ENCODE measurements at places on chromosomes 16 and 17. TPM values are rescaled to one million over a fixed set of nuclear protein-coding genes. Genes with fewer than 3 reads are reported as not detected.

DNA sequence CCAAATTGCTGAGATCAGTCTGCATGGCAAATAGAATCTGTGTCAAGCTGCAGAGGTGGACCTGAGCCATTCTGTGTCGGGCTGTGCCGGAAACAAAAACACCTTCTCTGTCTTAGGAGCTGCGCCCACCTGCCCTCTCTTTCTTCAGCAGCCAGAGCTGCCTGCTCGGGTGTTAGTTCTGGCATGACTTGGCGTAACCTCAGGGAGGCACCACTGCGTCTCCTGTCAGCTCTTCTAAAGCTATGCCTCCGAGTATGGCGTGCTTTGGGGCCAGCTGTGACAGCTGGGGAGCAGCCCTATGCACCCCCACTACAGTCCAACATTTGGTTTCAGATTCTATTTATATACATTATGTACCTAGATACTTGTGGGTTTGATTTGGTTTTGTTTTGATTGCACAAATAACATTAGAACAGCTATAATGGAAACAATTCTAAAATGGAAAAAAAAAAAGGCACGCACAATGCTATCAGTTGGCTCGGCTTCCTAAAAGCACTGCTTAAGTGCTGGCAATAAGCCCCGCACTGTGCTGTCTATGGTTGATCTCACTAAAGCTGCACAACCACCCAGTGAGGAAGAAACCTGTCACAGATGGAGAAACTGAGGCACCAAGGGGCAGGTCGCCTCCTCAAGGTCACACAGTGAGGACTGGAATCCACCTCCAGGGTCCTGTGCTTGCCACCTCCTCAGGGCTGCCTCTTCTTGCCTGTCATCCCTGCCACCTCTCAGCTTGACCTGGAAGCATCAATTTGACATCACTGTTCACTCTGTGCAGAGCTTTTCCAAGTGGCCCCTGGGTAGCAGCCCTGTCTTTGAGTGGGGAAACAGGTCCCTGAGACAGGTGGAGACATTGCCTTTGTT, 18.7 kb upstream of the ADGRG1 start:
- peak; percentile 79 for DNase-seq

GRCh38 chr16:53100889-53101288, 46.1 kb downstream of the CHD9 start:
- DNase-seq = peak; percentile 38

- DNase-seq = no peak
Measured at GRCh38 chr16:81843243-81843582, 64.1 kb downstream of the PLCG2 start.

GRCh38 chr17:56842577-56842976, 8.6 kb downstream of the DGKE start:
- DNase-seq = no peak

DNA sequence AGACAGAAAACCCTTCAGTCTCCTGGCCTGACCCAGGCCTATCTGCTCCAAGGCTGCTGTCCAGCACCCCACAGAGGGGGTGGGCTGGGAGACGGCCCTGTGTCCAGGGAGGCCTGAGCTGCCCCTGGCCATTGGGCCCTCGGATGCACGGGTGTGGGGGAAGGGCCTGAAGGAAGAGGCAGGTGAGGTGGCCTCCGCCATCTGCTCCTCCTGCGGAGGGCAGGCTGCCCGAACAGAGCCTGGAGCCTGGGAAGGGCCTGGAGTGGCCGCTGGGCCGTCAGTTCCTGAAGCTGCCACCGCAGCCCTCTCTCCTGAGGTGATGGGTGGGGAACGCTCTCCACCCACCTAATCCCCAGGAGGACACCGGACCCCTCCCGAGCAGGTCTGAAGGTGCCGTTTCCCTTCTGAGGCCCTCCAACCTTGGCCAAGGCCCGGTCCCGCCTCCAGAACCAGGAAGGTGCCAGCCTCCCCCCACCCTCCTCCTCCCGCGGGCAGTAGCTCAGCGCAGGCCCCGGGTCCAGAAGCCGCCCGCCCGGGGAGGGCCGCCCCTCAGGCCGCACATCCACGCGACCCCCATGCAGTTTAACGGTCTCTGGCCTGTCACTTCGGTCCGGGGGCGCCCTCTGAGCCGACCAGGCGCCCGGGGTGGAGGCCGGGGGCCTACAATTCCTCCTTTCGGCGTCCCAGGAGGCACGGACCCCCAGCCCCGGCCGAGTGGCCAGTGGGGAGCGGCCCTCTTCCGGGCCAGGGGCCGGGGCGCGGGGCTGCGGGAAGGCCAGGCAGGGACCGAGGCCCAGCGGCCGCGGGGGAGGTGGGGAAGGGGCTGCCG, 835 bp downstream of the FBXL16 start:
- DNase-seq = no peak

DNA sequence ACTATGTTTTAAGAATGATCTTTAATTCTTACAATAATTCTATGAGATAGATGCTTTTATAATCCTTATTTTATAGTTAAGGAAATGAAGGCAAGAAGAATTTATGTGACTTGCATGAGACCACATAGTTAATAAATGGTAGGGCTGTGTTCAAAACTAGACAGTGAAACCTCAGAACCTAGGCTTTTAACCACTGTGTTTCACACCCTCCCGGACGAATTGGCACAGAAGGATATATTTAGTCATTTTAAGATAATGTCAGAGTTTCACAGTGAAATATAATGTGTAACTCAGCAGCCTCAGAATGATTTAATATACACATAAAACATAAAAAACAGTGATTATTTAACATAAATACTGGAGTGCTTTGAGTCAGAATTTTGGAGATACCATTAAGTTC, 57.0 kb downstream of the NSRP1 start:
- DNase-seq = no peak

- DNase-seq = no peak
Measured at GRCh38 chr17:64531955-64532371, 25.2 kb downstream of the CEP95 start.

GRCh38 chr16:17448640-17449638, 21.8 kb downstream of the XYLT1 start:
- DNase-seq = peak; percentile 39

- no peak for DNase-seq
Measured at GRCh38 chr17:65042946-65043345, 13.6 kb downstream of the GNA13 start.

DNA sequence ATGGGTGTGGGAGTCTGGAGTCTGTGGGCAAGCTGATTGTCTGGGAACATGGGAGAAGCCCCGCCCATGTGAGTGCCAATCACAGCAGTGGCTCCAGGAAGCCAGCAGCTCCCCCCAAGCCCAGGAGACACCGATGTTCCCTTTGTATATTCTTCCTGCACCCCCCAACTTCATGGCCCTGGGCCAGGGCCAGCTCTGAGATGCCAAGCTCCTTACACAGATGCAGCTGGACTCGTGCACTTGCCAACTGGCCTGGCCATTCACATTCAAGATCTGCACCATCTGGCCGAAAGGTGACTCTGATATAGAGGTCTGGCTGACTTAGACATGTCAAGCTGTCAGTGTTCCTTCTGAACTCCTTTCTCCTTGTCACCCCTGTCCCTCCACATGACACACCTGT, 50.5 kb downstream of the CACNG5 start:
- DNase-seq = peak; percentile 29

GRCh38 chr16:11674818-11675560, 6.7 kb downstream of the SNN start:
- no peak for DNase-seq

DNA sequence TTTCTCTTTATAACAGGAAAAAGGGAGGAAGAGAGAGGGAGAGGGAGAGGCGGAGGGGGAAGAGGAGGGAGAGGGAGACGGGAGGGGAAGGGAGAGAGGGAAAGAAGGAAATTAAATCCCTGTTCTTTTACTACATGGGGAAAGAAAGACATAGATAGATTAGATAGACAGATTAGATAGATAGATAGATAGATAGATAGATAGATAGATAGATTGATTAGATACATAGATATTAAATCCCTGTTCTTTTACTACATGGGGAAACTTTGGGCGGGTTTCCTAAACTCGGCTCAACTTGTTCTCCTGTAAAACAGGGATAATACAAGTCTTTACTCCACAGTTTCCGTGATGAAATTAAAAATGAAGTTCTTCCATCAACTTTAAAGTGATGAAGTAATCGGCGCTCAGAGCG, 661 bp downstream of the RFWD3 start:
- no peak for DNase-seq

- no peak for DNase-seq
Measured at GRCh38 chr16:68722119-68723024, 14.7 kb upstream of the CDH1 start.

DNA sequence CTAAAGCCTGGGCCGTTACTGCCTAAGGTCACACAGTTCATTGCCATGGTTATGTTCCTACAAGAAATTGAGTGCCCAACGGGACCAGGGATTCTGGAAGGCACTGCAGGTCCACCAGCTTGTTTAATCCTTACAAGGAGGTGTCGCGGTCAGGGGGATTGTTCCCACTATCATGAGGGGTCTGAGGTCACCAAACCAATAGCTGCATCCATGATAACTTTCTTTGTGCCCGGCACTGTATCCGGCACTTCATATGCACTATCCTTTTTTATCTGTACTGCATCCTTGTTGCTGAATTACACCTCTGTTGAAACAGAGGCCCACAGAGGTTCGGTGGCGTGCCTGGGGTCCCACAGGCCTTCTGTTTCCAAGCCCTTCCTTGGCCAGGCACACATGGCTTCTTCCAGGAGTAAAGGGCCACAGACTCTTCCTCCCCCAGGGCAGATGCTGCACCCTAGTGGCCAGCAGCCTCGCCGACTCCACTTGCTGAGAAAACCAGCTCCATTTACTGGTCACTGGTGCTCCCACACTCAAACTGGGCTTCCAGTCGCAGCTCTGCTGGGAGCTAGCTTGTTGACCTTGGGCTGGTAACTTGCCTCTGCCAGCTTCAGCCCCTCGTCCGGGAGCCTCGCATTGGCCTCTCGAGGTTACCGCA, 82.0 kb upstream of the PLCG2 start:
- peak; percentile 78 for DNase-seq

DNA sequence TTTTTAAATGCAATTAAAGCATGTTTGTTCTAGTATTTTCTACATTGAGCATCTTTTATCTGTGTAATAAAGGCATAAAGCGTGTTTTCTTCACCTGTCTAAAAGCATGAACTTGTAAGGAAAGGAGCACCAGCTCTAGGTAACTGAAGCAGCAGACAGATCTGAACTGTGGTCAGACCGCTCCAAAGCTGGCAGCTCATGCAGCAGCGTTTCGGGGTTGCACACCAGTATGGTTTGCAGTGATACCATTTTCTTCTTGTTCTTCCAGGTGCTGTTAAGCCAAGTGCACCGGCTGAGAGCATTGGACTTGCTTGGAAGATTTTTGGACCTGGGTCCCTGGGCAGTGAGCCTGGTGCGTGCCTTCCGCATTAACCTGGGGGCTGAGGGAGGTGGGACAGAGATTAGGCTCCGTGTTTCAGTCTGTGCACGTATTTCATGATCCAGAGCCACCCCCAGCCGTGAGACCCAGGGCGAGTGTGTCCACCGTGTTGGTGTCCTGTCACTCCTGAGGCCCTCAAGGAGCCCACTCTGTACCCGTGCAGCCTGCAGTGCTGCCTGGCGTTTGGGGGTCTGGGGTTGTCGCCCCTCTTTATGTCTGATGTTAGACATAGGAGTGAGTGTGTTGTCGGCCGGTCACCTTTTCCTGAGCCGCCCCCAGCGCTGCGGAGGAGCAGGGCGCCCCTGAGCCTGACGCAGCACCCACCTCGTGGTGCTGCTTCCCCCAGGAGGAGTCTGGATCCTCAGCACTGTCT, 136.3 kb upstream of the CHMP6 start:
- no peak for DNase-seq

GRCh38 chr17:51617986-51618385, 357.6 kb downstream of the UTP18 start:
- no peak for DNase-seq

DNA sequence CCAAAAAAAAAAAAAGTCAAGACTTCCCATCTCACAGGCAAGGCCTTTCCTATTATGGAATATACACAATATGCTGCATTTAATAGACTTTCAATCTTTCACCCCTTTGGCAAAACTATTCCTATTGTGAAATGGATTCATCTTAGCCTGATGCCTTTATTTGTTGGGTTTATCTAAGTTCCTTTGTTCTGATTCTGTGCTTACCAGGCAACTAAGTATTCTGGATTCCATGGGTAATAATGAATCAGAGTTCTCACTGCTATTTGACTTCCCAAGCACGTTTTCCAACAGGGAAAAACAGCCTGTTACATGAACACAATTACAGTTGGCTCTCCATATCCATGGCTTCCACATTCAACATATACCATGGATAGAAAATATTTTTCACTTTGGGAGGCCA, 135.5 kb downstream of the MYO1D start:
- no peak for DNase-seq

DNA sequence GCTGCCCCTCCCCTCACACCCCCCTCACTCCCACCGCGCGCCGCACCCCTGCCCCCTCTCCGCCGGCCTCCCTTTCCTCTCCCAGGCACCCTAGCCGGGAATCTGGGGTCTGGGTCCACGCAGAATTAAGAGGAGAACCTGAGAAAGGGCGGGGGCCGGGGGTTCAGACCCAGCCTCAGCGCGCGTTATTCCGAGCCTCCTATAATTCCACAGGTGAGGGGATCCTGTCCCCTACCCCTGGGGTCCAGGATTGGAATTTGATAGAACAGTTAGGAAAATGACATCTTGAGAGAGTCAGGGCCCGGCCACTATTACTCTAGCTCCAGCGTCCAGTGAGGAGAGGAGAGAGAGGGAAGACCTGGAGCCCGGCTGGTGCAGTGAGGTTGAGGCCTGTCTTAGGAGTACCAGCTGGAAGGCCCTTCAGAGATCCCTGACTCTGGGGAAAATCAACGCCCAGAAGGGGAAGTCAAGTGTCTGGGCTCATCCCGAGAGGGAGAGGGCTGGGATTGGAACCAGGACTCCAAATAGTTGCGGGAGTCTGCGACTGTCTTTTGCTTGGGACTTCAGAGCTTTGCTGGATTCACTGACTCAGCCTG, 17.3 kb downstream of the GRB7 start:
- DNase-seq = peak; percentile 49

DNA sequence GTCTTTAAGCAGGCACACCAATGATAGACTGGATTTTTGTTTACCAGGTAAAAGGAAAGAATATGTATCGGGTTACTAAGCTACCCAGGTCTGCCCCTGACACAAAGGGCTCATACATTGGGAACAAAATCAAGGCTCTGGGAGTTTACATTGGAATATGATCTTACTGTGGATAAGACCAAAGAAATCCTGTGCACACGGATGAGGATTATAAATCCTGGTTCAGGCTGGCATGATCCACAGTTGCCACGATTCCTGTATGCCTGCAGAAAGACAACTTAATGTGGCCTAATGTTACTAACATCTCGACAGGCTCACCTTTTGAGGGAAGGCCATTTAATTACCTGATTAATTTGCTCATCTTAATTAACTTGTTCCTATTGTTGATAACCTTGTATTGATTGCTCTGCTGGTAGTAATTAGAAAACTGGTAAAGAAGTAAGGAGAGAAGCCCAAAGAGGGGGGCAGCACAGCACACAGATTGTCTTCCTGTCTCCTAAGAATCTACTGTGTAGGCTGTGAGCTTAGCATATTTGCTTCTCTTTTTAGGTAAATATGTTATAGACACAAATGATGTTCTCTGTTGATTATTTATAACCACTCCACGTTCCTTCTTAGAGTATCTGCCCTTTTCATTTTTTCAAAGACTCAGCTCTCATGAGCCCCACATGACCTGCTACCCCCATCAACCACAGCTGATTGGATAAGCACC, 51.0 kb upstream of the TOX3 start:
- DNase-seq = peak; percentile 85

Gene KCNH6
- 0.45 TPM for total RNA-seq

Gene ARL6IP1
- total RNA-seq = 60.3 TPM

Gene CYBC1
- total RNA-seq = 41.5 TPM

Measured in stomach (tissue), 19 donors.